NCI-H187 treated with DMSO at 0.1 percent for 48 hours (cell line): ENCODE measurements at places on chromosomes 13 and 19.

DNA sequence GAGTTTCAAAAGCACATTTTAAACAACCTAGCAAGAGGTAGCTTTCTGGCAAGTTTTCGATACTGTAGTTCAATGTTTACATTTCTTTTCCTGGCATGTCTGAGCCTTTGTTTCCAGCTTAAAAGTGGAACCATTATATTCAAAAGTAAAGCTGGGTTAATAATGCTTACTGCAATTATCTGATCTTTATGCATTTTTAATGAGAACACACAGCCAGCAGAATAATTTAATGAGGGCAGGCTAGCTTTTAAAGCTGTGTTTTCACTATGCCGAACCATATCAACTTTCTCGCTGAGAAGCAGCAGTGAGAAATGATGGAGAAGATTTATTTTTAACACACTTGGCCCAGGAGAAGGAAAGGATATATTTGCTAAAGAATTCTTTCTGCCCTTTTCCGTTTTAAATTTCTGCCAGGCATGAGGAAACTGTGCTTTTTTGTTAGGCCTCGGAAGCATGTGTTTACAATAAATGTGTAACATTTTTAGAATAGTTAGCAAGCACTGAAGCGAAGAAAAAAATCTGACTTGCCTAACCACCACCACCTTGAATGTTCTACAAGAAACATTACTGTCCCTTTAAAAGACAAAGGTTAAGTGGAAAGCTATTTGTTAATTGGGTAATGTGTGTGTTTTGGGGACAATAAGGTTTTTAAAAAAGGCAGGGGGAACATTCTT lies 1.0 kb downstream of the MBNL2 start:
- no peak for DNase-seq

GRCh38 chr13:39419068-39419467 lies 183.9 kb downstream of the LHFPL6 start:
- no peak for DNase-seq

DNA sequence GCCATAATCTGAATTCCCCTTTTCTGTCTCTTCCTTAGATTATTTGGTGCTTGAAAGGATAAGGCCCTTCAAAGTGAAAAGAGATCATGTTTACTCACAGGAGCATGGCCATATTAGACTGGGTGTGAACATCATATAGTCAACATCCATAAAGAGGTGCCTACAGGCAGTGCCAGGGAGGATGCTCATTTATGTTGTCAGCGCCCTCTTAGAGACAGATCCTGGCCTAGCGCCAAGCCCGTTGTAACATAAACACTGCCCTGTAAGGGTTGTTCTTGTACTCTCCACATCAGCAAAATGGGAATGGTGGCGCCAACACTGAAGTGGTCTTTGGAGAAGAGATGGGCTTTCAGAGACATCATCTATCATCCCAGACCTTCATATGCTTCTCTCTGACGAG lies 16.1 kb downstream of the PCDH8 start:
- DNase-seq: peak; percentile 82

- DNase-seq: no peak
Measured at GRCh38 chr13:99366075-99366987, 59.1 kb upstream of the GPR183 start.

DNA sequence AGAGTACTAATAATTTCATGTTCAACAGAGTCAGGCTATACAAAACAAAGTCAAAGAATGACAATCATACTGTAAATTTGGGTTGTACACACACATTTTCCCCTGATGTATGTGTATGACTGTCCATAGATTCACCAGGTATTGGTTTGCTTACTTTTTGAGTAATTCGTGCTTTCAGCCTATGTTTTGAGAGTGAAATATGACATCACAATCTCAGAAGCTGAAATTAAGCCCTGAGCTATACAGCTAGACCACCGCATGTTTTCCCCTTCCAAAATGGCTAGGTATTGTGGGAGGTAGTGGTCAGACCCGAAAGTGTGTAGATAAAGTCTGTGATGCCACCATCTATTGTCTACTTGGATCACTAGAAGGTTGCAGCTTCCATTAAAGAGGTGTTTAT lies 102.8 kb downstream of the KATNAL1 start:
- DNase-seq: no peak

DNA sequence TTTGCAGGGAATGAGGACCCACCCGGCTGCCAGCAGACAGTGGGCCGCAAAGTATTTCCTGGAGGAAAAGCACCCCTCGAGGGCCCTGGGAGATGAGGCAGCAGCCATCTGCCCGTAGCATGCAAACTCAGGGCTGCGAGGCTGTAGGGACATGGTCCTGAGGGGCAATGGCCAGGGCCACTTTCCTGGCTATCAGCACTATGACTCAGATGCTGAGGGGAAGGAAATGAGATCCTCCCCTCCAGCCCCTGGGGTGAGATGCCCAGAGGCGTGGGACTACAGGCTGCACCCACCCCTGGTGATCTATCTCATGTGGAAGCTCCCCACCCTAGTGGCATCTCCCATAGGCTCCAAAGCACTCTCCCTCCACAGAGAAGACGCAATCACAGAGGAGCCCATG lies 80.1 kb downstream of the SLC7A1 start:
- DNase-seq: no peak

DNA sequence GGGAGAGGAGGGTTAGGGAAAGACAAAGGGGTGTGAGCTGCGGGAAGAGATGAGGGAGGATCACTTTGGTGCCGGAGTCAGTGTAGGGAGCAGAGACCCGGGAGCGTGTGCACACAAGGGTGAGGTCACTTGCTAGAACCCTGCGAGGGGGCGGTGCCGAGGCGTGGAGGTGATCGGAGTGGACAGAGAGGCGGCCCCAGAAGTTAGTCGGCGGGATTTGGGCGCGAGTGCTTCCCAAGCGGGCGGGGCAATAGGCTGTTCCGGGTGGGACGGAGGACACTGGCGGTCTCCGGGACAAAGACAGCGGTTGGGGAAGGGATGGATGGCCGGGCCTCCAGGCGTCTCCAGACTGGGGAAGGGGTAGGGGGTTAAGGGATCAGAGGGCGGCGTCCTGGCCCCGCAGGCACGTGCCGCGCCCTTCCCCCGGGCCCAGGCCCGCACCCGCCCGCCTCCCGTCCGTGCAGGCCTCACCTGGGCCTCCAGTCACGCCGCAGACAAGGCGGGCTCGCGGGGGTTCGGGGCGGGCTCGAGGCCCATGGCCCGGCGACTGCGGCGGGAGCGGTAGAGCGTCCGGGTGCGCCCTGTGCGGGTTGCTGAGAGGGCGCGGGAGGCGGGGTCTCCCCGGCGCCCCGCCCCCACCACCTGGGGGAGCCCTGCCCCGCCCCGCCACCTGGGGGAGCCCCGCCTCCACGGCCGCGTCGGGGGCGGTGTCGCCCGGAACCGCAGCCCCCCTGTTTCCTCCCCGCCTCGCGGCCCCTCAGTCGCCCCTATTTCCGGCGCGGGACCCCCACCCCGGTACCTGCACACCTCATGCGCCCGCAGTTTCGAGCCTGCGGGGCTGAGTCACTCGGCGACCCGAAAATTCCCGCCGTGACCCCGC lies at the start of gene LPAR2:
LPAR2 (minus strand) TSS at position 600 of the 880 bp plus-strand sequence. CDS start 945 bp downstream, outside the sequence.
- no peak for DNase-seq

- no peak for DNase-seq
Measured at GRCh38 chr13:46378411-46378810, 8.6 kb downstream of the RUBCNL start.
